ENCODE measurements at places on chromosomes 4 and X.

- DNase-seq: no peak
These were observed 2204.5 kb downstream of the ARAP2 start for GRCh38 chr4:34039766-34040165.

DNA sequence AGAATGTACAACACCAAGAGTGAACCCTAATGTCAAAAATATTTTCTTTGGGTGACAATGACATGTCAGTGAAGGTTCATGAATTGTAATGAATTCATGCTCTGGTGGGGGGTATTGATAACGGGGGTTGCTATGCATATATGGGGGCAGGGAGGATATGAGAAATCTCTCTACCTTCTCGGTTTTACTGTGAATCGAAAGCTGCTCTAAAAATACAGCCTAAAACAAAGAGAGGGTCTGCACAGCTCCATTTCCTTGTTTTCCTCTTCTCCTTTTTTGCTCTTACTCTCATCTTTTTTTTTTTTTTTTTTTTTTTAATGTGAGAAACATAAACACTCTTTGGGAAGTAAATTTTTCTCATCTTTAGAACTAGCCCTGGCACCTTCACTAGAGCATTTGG lies 85.8 kb downstream of the DCTD start:
- DNase-seq: no peak

- DNase-seq: no peak
These were observed 137.2 kb upstream of the ESX1 start for GRCh38 chrX:104391906-104392305.

- no peak for DNase-seq
These were observed 122.4 kb upstream of the NAP1L5 start for GRCh38 chr4:88819818-88820697.

DNA sequence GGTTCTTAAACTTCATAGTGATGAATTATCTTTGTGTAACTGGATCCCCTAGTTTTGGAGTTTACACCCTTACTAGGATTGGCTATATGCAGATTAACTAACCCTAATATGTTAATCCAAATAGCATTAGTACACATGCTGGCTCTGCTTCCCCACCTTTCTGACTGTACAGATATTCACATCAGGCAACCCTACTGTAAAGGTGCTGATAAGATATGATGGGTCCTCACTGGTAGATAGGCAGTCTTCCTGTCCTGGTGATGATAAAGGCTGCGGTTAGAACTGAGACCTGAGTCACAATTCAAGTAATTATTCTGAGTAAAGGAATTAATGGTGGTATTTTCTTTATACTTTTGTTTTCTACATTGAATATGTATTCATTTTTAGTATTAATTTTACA lies 118.6 kb downstream of the COL4A5 start:
- DNase-seq: no peak

All from stimulated activated CD8-positive, alpha-beta memory T cell treated with anti-CD3 and anti-CD28 coated beads, Interleukin-4, amount 100 ng/mL, for 1 hour (primary cell).